Effector CD4-positive, alpha-beta T cell (primary cell): ENCODE measurements at places on chromosomes 13 and 19.

DNA sequence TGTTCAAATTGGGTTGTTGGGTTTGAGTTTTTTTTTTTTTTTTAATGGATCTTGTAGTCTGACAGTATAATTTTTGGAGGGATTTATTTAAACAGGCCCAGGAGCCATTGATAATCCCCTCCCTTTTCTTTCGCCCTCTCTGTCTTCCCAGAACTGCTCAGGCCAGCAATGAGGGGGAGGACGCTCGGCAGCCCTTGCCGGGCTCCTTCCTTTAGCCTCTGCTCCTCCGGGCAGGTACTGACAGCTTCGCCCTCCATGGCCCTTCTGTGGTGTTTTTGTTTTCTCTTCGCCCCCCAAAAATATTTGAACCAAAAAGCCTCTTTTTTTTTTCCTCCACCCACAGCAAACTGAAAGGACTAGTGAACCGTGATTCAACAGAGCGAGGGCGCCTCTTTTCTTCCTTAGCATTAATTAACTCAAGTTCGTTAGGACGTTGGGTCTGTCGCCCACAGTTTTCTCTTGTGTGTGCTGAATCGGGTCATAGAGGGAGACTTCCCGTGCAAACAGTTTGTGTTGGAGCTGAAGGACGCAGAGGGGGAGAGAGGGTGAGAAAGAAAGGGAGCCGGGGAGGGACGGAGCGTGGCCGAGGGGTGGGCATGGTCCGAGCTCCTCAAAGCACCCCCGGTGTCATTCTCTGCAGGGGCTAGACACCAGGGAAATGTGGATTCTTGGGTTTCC, 21.5 kb downstream of the NFIX start:
- no peak for DNase-seq

GRCh38 chr19:13176345-13176744, 26.1 kb downstream of the IER2 start:
- no peak for DNase-seq

DNA sequence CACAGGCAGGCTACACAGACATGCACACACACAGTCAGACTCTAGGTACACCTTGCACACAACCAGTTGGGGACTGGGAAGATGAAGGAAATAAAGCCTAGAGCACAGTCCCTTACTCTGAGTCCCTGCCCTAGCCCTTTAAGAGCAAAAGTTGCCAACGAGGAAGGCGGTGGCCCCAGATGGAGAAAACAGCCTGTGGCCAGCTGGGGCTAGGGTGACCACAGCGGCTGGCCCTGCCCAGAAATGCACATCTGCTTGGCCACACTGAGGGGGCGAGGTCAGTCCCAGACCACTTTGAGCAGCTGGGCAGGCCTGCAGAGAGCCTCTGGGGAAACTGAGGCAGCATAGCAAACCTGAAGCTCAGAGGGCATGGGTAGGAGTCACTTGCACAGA, 52.3 kb downstream of the PTPRS start:
- DNase-seq = no peak

GRCh38 chr13:76822698-76823267, 63.4 kb downstream of the KCTD12 start:
- no peak for DNase-seq

GRCh38 chr13:22235285-22235949, 564.5 kb downstream of the FGF9 start:
- DNase-seq = no peak

DNA sequence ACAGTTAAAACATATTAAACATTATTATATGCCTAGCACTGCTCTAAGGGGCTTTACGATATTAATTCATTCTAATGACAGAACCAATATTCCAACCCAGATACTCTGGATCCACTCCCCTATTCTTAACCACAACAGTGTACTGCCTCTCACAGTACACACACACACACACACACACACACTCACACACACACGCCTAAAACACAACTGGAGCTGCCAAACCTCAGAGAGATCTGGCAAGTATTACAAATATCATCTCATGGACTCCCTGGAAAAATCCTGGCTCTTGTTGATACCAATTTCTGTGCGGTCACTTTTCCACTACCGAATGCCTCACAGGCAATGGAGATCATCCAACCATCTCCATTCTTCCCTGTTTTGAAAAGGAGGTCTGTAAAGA, 1.3 kb downstream of the ZNF780A start:
- no peak for DNase-seq

DNA sequence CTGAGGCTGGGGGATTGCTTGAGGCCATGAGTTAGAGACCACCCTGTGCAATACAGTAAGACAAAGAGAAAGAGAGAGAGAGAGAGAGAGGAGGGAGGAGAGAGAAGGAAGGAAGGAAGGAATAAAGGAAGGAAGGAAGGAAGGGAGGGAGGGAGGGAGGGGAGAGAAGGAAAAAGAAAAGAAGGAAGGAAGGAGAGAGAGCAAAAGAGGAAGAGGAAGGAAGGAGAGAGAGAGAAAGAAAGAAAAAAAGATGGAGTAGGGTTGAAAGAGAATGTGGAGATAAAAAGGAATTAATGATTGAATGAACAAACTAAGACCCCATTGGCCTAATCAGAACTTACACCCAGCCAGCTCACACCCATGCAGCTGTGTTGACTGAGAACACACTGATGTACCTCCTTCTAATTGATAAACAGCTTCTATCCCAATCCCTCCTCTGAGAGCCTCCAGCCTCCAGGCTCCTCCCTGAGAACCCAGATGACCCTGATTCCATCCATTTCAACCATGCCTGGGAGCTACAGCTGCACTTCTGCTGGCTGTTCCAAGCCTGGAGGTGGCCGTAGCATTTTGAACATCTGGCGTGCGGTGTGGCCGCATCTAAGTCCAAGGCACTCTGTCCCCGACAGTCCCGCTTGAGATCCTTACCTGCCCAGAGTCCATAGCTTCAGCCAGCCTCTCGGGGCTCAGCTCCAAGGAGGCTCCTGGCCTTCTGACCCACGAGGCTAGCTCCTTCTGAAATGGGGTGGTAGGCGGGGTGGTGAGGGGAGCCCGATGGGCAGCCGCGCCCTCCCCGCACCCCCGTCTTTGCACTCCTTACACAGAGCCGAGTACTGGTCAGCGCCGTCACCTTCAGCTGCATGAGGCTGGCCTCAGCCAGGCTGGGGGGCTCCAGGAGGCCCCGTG, 1.1 kb downstream of the PRODH2 start:
- DNase-seq = no peak

DNA sequence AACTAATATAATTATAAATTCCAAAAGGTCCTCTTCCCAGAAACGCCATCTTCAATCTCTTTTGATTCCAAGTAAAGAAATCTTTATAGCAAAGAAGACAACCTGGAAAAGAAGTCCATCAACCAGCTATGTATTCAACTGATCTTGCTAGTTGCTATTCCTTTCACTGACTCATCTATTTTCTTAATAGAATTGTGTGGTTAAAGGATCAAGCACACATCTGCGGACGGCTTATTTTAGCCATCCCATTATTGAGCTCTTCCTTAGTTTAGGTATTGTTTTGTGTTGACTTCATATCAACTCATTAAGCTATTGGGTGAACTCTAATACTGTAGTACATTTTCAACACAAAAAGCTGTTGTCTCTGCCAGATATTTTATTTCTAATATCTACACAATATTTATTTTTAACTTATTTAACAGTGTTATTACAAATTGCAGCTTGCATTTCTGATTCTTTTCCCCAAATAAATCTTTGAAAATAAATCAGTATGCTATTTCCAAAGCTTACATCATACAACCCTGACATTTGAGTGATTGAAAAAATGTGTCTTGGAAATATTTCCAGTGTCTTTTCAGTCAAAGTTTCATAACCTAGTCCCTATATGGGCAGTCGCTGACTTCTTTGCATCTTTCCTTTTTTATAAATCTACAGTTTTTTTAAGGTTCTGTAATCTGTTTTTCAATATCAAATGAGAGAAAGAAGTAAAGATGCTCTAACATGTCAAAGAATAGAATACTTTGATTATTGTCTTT, 158.8 kb upstream of the SPRY2 start:
- DNase-seq = no peak

DNA sequence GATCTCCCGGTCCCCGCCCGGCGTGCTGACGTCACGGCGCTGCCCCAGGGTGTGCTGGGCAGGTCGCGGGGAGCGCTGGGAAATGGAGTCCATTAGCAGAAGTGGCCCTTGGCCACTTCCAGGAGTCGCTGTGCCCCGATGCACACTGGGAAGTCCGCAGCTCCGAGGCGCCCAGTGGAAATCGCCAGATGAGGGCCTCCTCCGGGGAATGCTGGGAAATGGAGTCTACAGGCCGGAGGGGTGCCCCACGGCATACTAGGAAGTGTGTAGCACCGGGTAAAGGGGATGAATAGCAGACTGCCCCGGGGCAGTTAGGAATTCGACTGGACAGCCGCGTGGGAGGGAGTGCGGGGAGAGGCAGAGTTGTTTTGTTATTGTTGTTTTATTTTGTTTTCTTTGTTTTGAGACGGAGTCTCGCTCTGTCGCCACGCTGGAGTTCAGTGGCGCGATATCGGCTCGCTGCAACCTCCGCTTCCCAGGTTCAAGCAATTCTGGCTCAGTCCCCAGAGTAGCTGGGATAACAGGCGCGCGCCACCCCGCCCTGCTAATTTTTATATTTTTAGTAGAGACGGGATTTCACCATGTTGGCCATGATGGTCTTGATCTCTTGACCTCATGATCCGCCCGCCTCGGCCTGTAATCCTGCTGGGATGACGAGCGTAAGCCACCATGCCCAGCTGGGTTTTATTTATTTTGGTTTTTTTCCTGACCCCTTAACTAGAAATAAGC, 390 bp upstream of the PPP1R12C start:
- DNase-seq = peak; percentile 94

DNA sequence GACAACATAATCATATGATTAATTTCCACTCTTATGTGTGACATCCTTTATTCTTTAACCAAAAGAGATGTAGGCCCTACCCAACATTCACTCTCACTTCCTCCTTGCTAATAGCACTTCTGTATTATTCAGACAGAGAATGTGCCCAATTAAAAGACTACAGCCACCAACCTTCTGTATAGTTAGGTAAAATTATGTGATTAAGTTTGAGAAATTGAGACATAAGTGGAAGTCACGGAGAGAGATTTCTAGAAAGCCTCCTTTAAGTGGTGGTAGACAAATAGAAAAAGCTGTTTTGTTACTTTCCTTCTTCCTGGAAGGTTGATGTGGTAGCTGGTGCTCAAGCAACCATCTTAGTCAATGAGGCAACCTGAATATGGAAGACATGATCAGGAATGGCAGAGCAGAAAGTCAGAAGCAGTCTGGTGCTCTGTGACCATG, 14.8 kb downstream of the EPSTI1 start:
- no peak for DNase-seq

DNA sequence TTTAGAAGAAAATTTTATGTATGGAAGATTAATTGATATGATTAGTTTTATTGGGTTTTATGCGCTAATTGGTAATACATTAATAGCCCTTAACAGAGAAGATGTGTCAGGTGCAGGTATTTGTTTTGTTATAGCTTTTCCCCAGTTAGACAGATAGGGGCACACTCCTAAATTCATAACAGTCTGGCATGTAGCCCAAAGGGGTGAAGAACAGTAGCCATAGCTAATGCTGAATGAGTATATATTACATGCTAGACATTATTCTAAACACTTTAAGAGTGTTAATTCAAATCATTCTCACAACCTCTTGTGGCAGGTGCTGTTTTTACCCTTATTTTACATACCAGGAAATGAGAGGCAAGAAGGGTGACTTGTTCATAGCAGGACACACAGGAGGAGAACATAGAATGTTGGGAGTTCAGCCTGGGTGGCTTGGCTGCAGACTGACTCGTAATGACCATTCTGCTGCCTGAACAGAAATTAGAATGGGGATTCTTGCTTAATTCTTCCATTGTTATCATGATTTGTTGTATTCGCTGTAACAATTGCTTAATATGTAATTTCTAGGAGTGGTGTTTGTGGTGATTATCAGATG, 20.1 kb downstream of the PCCA start:
- DNase-seq = no peak

DNA sequence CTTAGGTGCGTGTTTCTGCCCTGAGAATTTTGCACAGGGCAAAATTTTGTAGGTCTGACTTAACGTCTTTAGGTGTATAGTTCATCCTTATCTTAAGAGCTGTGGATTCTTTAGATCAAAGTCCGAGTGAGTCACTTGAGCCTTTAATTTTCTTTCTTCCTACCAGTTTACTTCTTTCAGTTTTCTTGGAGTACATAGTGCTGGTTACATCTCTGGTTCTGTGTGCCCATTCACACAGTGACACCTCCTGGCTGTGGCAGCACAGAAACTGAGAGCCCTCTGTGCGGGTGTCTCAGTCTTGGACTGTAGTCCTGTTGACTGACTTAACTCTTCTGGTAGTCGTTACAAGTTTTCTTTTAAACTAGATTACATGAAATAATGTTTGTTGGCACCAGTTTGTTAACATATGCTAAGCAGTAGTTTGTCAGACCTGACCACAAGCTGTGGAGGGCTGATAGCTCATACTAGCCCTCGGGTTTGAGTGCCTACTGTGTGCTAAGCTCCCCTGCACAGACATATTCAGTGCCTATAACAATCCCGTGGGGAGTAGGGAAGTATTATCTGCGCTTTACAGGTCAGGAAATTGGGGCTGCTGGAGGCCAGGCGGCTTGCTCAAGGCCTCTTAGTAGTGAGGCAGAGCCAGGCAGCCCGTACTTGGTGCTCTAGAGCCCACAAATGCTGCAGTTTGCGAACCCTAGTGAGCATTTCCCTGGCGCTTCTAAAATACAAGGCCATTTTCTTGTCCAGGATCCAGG, 1.6 kb downstream of the GATAD2A start:
- peak; percentile 36 for DNase-seq

DNA sequence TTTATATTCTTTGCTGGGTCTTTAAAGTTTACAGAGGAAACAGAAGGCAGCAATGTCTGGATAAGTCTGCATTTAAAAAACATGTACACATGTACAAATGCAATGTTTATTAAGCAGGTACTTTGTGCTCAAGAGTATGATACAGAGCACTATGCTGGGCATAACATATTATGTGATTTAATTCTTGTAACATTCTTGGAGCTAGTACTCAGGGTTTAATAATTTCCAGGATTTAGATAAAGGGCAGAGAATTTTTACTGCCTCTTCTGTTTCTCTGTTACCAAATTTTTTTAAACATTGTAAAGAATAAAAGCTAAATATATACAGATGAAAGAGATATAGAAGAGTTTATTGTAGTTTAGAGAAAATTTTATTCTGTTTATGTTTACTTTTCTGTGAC, 152.7 kb downstream of the ZNF737 start:
- no peak for DNase-seq

DNA sequence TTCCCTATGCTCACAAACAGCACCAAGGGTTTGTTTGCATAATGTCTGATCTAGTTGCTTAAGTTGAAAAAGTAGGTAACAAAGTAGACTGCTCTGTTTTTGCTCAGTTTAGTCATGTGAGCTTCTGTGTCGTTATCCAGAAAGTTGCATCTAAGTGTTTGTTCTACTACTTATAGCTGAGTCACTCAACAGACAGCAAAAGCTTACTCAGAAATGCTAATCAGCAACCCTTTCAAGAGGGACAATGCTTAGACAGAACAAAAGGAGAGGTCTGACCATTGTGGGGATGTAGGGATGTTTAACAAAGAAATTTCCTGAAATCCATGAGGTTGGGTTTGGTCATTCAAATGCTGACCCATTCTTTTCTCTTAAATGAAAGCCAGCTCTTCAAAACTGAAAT, 106.4 kb downstream of the ATP8A2 start:
- no peak for DNase-seq

DNA sequence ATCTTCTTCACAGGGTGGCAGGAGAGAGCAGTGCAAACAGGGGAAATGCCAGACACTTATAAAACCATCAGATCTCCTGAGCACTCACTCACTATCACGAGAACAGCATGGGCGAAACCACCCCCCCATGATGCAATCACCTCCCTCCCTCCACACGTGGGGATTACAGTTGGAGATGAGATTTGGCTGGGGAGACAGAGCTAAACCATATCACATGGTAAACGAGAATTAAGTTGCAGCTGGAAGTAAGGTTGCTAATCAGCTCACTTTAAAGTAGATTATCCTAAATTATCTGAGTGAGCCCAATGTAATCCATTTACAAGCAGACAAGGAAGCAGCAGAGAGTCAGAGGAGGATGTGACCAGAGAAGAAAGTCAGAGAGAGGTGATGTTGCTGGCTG, 102.2 kb upstream of the IPO5 start:
- DNase-seq = no peak
